ENCODE measurements at places on chromosomes 5 and 9.

- no peak for DNase-seq
Measured at GRCh38 chr9:90846770-90847419, 45.3 kb downstream of the SYK start.

- no peak for DNase-seq
Measured at GRCh38 chr5:113336975-113337374, 97.8 kb downstream of the TSSK1B start.

- DNase-seq: no peak
Measured at GRCh38 chr9:109872901-109873300, 92.9 kb downstream of the PALM2AKAP2 start.

DNA sequence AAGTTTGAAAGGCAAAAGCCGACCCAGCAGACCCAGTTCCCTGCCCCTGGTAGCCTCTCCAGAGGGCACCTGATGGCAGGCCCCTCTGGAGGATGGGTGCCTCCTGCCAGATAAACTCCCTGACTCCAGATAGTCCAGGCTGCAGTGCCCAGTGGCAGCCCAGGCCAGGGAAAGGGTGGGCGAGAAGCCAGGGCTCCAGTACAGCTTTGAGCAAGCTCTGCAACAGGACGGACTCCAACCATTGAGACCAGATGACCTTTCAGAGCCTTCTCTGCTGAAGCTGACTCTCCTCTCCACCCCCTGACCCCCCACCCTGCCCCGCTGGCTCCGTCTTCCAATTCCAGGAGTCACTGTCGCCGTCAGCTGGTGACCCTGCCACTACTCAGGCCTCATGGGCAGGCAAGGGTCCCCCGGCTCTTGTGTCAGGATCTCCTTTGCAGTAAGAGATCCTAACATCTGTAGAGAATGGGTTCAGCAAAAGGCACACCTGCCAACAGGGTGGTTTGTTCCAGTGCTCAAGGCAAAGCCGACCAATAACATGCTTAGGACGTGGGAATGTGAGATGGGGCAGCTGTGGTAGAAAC, 15.5 kb upstream of the FCN1 start:
- no peak for DNase-seq

GRCh38 chr9:76018235-76018634, 127.8 kb downstream of the PCSK5 start:
- DNase-seq: no peak

- no peak for DNase-seq
Measured at GRCh38 chr5:171706736-171707441, 78.7 kb upstream of the SMIM23 start.

DNA sequence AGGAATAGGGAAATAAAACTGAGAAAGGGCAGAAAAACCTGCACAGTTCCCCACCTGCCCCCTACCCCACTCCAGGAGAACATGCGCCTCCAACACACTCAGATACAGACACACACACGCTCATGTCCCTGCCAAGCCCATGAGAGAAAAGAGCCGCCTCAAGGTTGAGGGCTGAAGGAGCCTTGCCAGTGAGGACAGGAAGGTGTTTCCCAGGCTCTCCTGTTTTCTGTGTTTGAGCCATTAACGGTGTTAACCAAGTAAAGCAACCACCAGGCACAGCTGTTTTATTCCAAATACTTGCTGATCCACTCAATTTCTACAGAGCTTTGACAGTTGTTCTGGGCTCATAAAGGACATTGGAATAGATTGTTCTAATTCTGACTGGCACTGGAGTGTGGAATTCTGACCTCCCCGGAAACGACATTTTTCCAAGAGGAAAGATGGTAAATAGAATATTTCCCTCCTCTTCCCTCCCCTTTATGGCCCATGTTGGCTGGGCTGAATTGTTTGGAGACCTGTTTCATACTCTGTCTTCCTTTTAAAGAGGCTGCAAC, 238.0 kb downstream of the DMAC1 start:
- DNase-seq: no peak

GRCh38 chr5:73544429-73545402, 20.7 kb downstream of the ANKRA2 start:
- no peak for DNase-seq

GRCh38 chr9:90805006-90805996, 3.7 kb downstream of the SYK start:
- DNase-seq: no peak

- DNase-seq: no peak
Measured at GRCh38 chr9:101167490-101168134, 139.1 kb downstream of the PLPPR1 start.

DNA sequence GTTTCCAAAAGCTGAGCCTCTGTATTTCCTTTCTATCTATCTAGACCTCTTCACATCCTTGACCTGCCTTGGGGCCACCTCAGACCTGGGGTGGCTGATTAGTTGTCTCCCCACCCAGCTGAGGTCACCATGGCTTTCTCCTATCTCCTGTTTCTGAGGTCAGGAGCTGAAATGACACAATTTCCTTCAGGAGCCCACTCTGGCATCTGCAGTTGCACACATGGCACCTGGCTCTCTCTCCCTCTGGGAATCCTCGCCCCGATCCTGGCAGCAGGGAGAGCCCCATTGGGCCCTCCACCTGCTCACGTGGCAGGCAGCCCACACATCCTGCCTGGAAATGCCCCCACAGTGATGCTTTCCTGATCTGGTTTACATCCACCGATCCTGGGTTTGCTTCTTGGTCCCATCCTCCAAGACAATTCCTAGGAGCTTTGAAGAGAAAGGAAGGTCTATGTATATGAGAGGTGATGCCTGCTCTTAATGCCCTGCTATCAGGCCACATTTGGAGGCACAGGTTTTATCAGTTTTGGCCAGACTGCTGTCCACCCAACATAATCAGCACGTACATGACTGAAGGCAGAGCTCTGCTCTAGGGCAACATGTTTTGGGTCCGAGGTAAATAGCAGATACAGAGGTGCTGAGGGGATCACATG, 53.7 kb downstream of the MARCHF3 start:
- DNase-seq: no peak

DNA sequence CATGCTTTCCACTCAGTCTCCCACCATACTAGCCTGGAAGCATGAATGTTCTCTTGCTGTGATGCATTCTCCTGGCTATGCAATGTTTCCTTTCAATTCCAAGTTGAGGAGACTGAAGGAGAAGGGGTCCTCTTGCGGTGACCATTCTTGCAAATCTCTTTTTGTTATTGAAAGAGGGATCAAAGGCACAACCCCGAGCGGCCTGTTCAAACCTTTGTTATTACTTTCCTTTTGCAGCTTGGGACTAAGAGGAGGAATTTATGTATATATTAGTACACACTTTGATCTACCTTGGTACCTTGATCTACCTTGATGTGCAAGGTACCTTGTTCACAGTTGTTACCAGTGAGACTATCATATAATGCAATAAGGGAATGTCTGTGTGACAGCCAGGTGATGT, 147.3 kb downstream of the KCTD16 start:
- no peak for DNase-seq

GRCh38 chr5:97628807-97629206, 445.8 kb upstream of the RIOK2 start:
- no peak for DNase-seq

- no peak for DNase-seq
Measured at GRCh38 chr9:124428751-124429529, 13.7 kb upstream of the PSMB7 start.

DNA sequence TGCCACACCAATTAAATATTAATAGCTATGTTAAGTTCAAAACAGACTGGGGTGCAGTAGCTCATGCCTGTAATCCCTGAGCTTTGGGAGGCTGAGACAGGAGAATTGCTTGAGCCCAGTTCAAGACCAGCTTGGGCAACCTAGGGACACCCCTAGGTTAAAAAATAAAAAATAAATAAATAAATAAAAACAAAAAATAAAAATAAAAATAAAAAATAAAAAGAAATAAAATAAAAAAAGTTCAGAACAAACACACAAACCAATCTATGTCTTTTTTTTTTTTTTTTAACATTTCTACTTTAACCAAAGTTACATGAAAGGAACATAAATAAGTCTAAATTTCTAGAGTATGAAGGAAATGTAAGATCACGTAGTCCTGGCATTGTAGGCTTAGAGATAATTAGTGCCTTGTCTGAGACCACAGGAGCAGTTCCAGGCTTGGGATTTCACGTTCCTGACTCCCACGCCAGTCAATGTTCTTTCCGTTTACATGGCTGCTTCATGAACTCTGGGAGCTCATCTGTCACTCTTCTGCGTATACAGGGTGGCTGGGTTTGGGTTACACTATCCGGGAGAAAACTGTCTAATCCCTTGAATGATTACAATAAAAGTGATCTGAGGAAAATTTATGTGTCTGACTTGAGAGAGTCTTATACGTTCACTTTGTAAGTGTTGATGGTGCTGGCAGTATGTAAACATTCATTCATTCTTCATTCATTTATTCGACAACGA, 85.2 kb downstream of the KIAA1958 start:
- no peak for DNase-seq
